Foreskin keratinocyte (primary cell): ENCODE measurements at places on chromosomes 11 and 22. TPM values are rescaled to one million over a fixed set of nuclear protein-coding genes. Genes with fewer than 3 reads are reported as not detected.

Gene KBTBD4
- total RNA-seq, result 16.4 and 17.4 TPM in 2 replicates

Gene DEUP1
- not detected in 2 replicates for total RNA-seq

Gene UBQLNL
- 0.10 TPM in 1 of 2 replicates, not detected in the other for total RNA-seq

Gene TMEM45B
- 0.28 and 0.44 TPM in 2 replicates for total RNA-seq

Gene KRTAP5-8
- not detected in 2 replicates for total RNA-seq

Gene RIMBP3C
- 0.07 TPM in 1 of 2 replicates, not detected in the other for total RNA-seq

Gene OLFML1
- total RNA-seq, result not detected in 2 replicates

Gene HBG1
- not detected in 2 replicates for total RNA-seq

Gene UBQLN3
- total RNA-seq, result not detected in 2 replicates

Gene DKK3
- 271 and 323 TPM in 2 replicates for total RNA-seq

Gene SPDYC
- not detected in 2 replicates for total RNA-seq

Gene GLYATL2
- total RNA-seq, result 0.28 TPM in 1 of 2 replicates, not detected in the other

Gene GRAMD1B
- 0.04 and 0.07 TPM in 2 replicates for total RNA-seq

Gene XKR3
- total RNA-seq, result not detected in 2 replicates

Gene PTPN5
- total RNA-seq, result not detected in 2 replicates

Gene CHRM1
- total RNA-seq, result not detected in 2 replicates
